ENCODE measurements at places on chromosomes 1 and 21. TPM values are rescaled to one million over a fixed set of nuclear protein-coding genes. Genes with fewer than 3 reads are reported as not detected.

Gene ACTL8
- total RNA-seq = not detected

Gene SLC45A1
- 5.8 TPM for total RNA-seq

- no peak overlapping the region for H3K27ac ChIP-seq
- H3K4me1 ChIP-seq = peaks cover 2% of the 10 kb centered on the region
- H3K27me3 ChIP-seq = no peaks in the 10 kb centered on the region
- no peak for ATAC-seq
Observed at GRCh38 chr1:113534875-113535274, 144.6 kb downstream of the MAGI3 start.

DNA sequence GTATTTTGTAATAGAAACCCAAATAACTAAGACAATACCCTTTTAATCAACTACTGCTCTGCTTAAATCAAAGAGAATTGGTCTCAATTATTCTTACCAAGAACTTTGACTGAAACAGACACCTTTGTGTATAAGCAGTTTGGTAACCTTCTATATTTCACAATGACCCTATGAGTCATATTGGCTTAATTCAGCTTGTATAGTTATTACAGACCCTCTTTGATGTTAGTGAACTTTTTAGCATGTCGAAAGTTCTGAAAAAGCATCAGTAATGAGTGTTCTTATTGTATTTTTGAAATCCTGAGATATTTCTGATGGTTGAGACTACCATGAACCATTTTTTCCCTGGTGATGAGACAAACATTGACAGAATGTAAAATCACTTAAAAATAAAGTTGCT lies 43.3 kb upstream of the RABGAP1L start:
- H3K4me1 ChIP-seq = no peaks in the 10 kb centered on the region
- no peak for ATAC-seq
- no peak overlapping the region for H3K4me3 ChIP-seq
- H3K27me3 ChIP-seq = no peaks in the 10 kb centered on the region
- no peaks in the 10 kb centered on the region for H3K36me3 ChIP-seq

Gene SPRR5
- total RNA-seq = not detected

- no peak overlapping the region for H3K4me3 ChIP-seq
- no peaks in the 10 kb centered on the region for H3K27me3 ChIP-seq
- H3K4me1 ChIP-seq = peaks cover 6% of the 10 kb centered on the region
- no peaks in the 10 kb centered on the region for H3K36me3 ChIP-seq
- ATAC-seq = no peak
Observed at GRCh38 chr1:153520818-153521476, 14.8 kb downstream of the S100A6 start.

DNA sequence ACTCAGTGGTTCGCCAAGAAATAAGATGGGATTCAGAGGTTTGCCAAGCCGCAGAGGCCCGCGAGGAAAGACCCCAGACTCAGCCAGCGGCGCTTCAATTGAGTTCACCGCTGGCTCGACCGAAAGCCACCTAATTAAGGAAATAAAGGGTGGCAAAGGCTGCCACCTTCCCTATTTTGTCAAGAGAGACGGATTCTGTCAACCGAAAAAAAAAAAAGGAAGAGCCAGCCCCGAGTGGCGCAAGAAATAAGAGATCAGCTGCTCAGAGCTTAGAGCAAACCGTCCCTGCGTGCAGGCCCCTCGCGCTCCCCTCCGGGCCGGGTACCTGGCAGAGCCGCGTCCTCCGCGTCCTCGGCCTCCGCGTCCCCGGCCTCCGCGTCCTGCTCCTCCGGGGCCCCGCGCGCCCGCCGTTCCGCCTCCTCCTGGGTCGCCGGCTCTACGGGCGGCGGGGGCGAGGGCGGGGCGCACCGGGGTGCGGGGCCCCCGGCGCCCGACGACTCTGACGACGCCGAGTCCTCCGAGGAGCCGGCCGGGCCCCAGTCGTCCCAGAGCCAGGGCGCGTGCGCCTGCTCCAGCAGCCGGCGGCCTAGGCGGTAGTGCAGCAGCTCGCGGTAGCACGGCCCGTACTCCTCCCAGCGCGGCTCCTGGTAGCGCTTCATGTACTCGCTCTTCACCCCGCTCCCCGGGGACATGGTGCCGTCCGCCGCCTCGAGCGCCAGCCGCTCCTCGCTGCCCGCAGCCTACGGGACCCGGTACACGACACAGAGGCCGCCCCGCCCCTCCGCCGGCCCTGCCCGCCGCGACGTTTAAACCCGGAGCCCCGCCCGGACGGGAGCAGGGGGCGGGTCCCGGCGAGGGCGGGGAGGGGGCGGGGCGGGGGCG lies 832 bp downstream of the CCSAP start:
- peak; percentile 92 for ATAC-seq
- peaks cover 32% of the 10 kb centered on the region for H3K4me1 ChIP-seq
- H3K27me3 ChIP-seq = peaks cover 19% of the 10 kb centered on the region
- H3K4me3 ChIP-seq = peak overlapping the region; percentile 98

DNA sequence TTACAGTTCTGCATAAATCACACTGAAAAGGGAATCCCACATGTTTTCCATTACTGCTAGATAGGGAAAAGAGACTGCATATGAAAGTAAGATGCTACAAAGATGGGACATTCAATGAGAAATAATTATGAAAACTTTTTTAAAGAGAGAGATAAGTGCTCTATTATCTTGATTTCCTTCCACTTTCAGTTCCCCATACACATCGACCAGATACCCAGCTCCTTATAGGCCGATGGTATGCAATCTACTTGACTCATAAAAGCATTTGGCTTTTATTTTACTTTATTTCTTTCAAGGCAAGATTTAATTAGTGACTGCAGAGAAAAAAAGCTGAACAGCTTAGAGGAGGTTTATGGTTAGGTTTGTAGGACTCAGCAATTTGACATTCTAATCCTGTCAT lies 13.1 kb downstream of the BRINP2 start:
- H3K27ac ChIP-seq = no peak overlapping the region
- no peaks in the 10 kb centered on the region for H3K4me1 ChIP-seq
- no peak overlapping the region for H3K4me3 ChIP-seq
- no peak for ATAC-seq

Gene FBXO28
- total RNA-seq = 38.1 TPM

Gene GBP7
- total RNA-seq = not detected

Gene OR6N1
- not detected for total RNA-seq

Gene HS2ST1
- total RNA-seq = 12.0 TPM

- no peak for ATAC-seq
- H3K36me3 ChIP-seq = no peaks in the 10 kb centered on the region
- H3K4me3 ChIP-seq = no peak overlapping the region
- no peaks in the 10 kb centered on the region for H3K4me1 ChIP-seq
Observed at GRCh38 chr1:167627865-167628641, 2.0 kb upstream of the RCSD1 start.

DNA sequence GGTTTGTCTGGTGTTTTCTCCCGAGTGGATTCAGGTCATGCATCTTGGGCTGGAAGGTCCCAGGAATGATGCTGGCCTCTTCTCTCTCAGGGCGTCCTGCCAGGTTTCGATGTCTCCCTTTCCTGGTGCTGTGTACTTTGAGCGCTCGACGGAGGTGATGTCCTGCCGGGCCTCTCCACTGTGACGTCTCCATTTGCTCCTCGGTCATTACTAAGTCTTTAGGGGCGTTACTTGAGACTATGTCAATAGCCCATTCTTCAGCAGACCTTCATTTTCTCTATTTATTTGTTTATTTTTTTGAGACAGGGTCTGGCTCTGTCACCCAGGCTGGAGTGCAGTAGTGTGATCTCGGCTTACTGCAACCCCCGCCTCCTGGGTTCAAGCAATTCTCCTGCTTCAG lies 37.2 kb upstream of the TNFRSF1B start:
- H3K27me3 ChIP-seq = no peaks in the 10 kb centered on the region
- ATAC-seq = no peak
- no peak overlapping the region for H3K4me3 ChIP-seq
- H3K36me3 ChIP-seq = no peaks in the 10 kb centered on the region

Gene INTS7
- 14.2 TPM for total RNA-seq

Gene FCRLA
- total RNA-seq = not detected

GRCh38 chr1:178025613-178026356 lies 55.9 kb upstream of the SEC16B start:
- no peaks in the 10 kb centered on the region for H3K36me3 ChIP-seq
- H3K4me1 ChIP-seq = no peaks in the 10 kb centered on the region
- H3K27ac ChIP-seq = no peak overlapping the region
- no peak overlapping the region for H3K4me3 ChIP-seq
- no peaks in the 10 kb centered on the region for H3K27me3 ChIP-seq

- H3K4me1 ChIP-seq = no peaks in the 10 kb centered on the region
- no peaks in the 10 kb centered on the region for H3K36me3 ChIP-seq
- H3K27me3 ChIP-seq = no peaks in the 10 kb centered on the region
- H3K4me3 ChIP-seq = no peak overlapping the region
- no peak overlapping the region for H3K27ac ChIP-seq
- no peak for ATAC-seq
Observed at GRCh38 chr1:45038240-45038639, 26.2 kb downstream of the UROD start.

DNA sequence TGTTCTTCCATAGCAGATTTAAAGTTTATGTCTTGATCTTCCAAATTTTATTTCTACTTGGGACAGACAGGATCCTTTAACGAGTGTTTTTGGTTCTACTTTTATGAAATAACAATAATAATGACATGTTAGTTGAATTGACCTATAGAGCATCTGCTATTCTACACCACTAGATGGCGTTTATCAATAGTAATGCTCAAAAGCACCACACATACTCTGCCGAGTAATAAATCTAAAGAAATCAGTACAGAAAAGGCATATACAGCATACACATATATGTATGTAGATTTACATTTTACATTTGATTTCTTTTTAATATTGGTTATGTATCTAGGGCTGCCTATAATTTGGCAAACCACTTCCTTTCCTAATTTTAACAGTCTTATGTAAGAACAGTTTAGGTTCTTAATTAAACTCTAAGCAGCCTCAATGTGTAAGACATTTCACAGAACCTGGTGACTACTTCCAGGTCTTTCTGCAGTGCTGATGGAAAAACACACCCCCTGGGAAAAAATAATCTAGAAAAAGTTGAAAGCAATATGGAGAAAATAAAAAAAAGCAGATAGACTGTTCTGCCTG lies 5.9 kb upstream of the SIPA1L2 start:
- peaks cover 8% of the 10 kb centered on the region for H3K4me1 ChIP-seq
- no peak overlapping the region for H3K27ac ChIP-seq
- H3K4me3 ChIP-seq = no peak overlapping the region
- no peaks in the 10 kb centered on the region for H3K27me3 ChIP-seq
- no peak for ATAC-seq

GRCh38 chr1:155188268-155188667 lies 14.6 kb downstream of the TRIM46 start:
- no peaks in the 10 kb centered on the region for H3K4me1 ChIP-seq
- no peak for ATAC-seq
- no peak overlapping the region for H3K4me3 ChIP-seq

DNA sequence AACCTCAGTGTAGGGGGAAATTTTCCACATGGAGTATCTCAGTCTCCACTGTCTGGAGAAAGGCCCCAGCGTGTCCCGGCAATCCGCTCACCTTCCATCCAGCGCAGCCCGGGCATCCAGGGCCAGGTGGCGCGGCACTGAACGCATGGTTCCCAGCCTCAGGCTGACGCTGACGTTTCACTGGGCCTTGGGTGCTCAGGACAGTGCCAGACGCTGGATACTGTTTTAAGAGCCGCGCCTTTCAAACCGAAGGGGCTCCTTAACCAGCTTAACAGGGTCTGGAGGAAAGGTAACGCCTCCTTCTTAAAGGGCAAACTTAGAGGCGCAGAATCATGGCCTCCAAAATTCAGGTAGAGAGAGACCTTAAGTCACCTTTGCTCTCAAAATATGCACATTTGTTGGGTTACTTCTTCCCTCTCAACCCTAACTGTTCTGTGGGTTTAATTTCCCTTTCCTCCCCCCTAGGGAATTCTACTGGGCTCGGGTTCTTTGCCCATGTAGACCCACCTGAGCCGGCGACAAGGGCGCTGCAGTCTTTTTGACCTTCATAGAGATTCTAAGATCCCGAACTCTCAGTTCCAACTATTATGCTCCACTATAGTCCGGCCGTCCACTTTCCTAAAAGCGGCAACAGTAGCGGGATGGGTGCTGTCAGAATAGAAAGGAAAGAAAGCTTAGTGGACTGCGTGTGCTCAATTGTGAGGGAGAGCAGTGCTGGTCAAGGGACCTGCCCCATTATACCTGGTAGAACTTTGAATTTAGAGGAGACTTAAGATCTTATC lies 3.5 kb upstream of the LHX9 start:
- H3K4me3 ChIP-seq = no peak overlapping the region
- peaks cover 87% of the 10 kb centered on the region for H3K4me1 ChIP-seq
- H3K36me3 ChIP-seq = no peaks in the 10 kb centered on the region

Gene EDARADD
- total RNA-seq = 1.7 TPM

DNA sequence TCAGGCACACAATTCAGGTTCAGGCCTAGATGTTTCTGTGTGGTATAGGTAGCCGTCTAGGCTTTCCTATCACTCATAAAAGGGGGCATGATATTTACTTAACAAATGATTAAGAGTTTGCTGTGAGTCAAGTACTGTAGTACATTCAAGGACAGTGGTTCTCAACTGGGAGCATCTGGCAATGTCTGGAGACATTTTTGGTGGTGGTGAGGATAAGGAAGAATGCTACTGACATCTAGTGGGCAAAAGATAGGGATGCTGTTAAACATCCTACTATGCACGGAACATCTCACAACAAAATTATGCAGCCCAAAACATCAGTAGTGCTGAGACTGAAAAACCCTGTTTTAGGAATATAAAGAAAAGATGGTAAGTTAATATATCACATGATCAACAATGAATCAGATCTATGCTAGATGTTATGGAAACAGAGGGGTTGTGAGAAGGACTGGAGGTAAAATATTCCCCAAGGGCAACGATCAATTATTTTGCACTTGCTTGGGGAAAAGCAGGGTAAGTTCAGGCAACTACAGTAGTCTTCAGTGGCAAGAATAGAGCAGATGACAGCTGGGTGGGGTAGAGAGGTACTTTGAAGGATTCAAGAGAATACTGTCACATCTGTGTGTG lies 4.9 kb downstream of the DNTTIP2 start:
- H3K27me3 ChIP-seq = no peaks in the 10 kb centered on the region
- H3K36me3 ChIP-seq = peaks cover 86% of the 10 kb centered on the region

Gene KRTAP11-1
- total RNA-seq = not detected

Gene NHLH1
- not detected for total RNA-seq

- H3K27ac ChIP-seq = no peak overlapping the region
- no peaks in the 10 kb centered on the region for H3K27me3 ChIP-seq
- H3K4me1 ChIP-seq = no peaks in the 10 kb centered on the region
Observed at GRCh38 chr1:231761747-231762541, 135.4 kb downstream of the DISC1 start.
